KG1 (cell line): ENCODE measurements at places on chromosomes 5 and 9.

DNA sequence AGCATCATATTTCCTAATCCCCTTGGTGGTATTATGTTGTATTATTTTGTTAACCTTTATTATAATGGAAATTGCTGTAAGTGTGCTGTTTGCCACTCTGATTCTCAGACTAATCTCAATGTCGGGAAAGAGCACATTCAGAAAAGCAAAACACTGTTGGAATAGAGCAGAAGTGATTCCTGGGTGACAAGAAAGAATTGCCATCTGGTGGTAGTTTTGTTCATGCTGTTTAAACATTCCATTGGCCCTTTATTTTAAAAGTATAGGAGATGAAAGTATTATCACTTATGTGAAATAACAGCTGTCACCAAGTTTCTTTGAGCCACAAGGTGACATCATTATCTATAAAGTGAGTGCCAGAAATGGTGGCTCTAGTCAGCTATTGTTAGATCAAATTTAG, 301.3 kb upstream of the SGCD start:
- no peak for DNase-seq

DNA sequence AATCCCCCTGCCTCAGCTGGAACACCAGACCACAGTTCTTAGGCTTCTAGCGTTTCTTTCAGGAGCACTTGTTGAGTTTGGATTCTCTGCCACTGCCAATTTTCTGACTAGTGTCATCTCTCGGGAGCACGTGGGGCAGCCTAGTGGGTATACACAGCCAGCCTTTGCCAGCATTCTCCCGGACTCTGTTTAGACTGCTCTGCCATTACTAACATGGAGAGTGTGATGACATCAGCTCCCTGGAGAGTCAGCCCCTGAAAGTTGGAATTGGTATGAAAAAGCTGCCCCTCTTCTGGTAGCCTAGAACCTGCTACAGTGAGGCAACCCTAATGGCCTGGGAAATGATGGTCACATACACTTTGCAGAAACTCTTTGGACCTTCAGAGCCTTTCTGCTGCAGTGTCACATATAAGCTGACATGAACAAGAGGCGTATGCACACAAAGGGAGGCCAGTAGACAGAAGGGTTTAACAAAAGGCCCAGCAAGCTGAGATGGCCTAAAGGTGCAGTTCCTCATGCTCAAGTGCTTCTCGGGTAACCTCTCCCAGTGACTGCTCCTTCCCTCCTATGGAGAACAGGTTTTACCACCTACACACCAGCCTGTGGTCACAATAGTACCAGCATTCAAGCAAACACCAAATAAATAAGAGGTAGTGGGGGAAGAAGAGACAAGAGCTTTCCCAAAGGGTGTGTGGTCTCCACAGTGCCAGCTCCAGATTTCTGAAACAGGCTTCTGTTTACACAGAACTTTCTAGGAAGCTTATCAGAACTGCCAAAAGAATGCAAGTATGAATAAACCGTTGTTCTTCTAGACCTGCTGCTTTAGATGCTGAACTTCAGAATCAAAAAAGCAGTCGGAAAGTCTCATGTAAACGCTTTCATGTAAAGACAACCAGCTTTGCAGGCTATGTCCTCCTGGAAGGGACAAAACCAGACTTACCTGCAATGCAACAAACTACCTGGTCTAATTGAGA, 16.5 kb downstream of the SPACA9 start:
- no peak for DNase-seq

GRCh38 chr5:34833976-34834793, 4.8 kb upstream of the TTC23L start:
- no peak for DNase-seq

GRCh38 chr5:13250464-13251291, 693.8 kb downstream of the DNAH5 start:
- peak; percentile 5 for DNase-seq

GRCh38 chr9:109289186-109289585, 31.7 kb downstream of the EPB41L4B start:
- no peak for DNase-seq

GRCh38 chr5:34499001-34499734, 157.0 kb upstream of the RAI14 start:
- peak; percentile 29 for DNase-seq

DNA sequence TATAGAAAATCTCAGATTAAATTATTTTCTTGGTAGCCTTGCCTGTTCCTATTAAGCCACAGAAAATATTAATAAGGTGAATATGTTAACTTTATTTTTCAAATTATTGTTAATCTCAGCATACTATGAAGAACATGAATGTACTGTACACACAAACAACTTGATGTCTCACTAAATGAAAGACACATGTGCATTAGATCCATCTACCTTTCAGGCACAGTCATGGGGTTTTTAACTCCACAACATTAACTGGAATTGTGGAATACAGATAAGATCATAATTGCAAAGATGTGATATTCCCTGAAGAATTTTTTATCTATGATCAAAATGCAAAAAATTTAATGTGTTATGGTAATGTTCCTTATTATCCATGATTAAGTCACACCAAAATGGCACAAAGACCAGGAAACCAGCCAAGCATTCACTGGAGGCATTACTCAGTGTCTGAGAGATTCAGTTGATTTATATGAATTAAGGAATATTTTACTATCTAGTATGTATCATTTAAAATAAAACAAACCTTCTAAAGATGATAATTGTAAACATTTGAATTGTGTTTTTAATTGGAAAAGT, 150.0 kb upstream of the VCAN start:
- no peak for DNase-seq

GRCh38 chr5:13735691-13736090, 208.8 kb downstream of the DNAH5 start:
- no peak for DNase-seq

GRCh38 chr5:96838201-96839070, 30.7 kb upstream of the ERAP1 start:
- DNase-seq, result no peak

GRCh38 chr9:100064872-100065581, 33.8 kb downstream of the ERP44 start:
- no peak for DNase-seq

DNA sequence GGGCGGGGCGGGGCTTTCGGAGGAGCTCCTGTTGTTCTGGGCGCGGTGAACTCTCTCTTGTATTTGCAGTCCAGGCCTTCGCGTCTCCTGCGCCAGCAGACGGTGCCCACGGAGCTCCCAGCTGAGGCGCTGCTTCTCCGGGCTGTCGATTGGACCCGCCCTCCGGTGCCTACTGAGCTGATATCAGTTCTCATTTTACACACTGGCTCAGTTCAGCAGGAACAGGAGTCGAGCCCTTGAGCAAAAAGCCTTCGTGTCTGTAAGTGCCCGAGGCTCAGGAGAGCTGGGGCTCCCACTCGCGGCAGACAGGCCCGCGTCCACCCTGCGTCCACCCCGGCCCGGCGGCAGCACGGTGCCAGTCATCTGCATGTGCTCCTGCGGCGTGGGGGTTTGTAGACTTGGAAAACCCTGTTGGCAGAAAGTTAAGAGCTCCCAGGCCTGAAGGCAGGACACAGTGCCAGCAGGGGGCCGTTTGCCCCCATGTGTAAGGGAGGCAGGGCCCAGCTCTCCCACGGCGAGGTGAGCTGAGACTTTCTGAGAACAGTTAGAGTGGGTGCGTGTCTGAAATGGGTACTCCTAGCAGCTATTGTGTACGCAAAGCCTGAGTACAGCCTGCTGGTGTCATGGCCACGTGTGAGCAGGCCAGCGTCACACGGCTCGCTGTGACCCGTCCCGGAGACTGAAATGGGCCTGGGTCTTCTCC, 231.5 kb downstream of the FANCC start:
- no peak for DNase-seq

- no peak for DNase-seq
These were observed 78.9 kb downstream of the FAM170A start for GRCh38 chr5:119708076-119708790.

- no peak for DNase-seq
These were observed 41.2 kb downstream of the FYB1 start for GRCh38 chr5:39178171-39178570.

DNA sequence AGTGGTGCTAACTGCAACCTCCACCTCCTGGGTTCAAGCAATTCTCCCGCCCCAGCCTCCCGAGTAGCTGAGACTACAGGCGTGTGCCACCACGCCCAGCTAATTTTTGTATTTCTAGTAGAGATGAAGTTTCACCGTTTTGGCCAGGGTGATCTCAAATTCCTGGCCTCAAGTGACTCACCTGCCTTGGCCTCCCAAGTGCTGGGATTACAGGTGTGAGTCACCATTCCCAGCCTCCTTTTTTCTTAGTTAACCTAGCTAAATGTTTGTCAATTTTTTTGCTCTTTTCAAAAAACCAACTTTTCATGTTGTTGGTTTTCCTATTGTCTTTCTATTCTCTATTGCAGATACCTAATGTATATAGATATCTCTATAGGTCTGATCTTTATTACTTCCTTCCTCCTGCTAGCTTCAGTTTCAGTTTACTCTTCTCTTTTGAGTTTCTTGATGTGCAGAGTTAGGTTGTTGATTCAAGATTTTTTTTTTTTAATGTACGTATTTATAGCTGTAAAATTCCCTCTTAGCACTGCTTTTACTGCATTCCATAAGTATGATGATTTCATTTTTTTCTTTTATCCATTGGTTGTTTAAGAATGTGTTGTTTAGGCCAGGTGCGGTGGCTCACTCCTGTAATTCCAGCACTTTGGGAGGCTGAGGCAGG, 32.9 kb downstream of the FGD3 start:
- no peak for DNase-seq

GRCh38 chr9:23825700-23826099, 340 bp downstream of the ELAVL2 start:
- no peak for DNase-seq

DNA sequence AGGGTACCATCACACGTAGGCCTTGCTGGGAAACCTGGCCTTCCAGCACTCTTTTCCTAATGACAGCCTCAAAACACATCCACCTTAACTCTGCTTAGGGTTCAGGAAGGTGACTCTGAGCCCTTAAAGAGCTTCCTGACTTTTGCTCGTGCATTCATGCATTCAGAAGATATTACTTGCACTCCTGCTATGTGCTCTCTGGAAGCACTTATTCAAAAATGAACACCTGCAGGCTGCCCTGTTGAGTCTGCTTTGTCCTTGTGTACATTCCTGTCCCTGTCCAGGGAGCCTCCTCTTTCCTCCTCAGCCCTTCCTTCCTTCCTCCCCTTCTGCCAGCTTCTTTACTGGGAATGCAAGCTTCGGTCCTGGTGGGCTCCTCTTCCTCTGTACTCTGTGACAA, 61.5 kb downstream of the SPRY4 start:
- DNase-seq, result no peak

DNA sequence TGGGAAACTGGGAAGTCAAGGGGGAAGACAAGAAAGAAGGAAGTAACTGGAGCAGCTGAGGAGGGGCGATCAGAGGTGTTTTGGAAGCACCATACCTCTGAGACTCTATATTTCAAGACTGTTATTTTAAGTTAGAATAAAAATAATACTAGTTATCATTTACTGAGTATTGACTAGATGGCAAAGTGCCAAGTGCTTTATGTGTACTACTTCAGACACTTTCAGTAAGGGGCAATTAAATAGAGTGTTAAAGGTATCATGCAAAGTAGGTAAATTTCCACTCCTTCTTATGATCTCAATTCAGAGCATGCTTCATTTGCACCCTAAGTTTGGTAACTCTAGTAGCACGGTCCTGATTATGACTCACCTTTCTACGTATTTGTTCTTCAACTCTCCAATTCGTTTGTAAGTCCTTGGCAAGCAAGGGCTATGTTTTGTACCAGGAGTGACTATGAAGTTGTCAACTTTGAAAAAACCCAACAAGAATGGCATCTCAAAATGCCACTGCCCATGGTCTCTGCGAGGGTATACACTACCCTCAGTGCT, 152.4 kb upstream of the RAPGEF1 start:
- DNase-seq, result no peak

- no peak for DNase-seq
These were observed 40.6 kb upstream of the ZNG1F start for GRCh38 chr9:41229408-41230401.

DNA sequence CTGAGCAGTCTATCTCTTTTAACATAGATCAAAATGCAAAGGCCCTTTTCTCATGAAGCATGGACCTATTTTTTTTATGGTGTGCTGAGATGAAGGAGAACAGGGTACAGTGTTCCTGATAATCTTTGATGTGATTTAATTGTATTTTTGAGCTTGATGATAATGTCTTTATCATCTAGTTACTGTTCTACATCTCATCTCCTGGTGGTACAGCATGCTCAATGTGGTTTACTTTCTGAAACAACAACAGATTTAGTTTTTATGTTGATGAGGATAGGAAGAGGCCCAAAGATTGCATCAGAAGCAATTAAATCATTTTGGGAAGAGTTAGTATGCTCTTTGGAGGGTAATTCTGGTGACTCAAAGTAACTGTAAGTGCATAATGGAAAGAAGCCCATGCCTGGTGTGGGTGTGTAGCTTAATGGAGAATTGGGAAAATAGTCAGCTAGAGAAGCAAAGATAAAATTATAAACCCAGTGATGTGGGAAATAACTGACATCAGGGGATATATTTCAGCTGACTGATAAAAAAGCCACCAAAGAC, 123.0 kb upstream of the KCNN2 start:
- DNase-seq, result no peak

DNA sequence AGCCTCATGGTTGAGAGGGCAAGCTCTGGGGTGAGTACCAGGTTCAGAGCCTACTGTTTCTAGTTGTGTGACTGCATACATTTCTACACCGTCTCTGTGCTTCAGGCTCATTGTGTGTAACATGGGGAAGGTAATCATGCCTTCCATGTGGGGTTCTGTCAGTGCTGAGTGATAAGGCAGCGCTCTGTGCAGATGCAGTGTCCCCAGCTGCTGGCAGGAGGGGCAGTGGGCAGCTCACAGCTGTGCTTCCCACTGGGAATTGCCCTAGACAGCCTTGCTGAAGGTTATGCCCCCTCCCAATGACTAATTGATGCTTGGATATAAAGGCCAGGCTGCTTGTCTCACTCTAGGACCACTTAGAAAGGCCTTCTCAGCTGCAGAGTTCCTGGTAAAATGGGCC, 121.8 kb upstream of the SAP30L start:
- DNase-seq, result no peak

- no peak for DNase-seq
These were observed 20.3 kb downstream of the MFAP3 start for GRCh38 chr5:154059039-154059430.

DNA sequence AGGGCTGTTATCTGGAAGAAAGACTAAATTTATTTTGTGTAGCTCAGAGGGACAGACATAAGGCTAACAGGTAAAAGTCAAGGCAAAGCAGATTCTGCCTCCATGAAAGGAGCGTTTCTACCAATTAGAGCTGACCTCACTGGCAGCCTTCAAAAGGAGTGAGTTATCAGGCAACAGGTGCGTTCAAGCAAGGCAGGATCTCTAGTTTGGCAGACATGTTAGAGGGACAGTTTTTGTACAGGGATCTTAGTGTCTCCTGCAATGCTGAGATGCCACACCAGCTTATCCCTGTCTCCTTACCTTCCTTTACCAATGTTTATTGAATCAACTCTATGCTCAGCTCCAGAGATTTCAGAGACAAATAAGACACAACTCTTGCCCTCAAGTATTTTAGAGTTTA, 73.8 kb downstream of the NRG2 start:
- no peak for DNase-seq
